ENCODE measurements at places on chromosomes 6 and 20.

DNA sequence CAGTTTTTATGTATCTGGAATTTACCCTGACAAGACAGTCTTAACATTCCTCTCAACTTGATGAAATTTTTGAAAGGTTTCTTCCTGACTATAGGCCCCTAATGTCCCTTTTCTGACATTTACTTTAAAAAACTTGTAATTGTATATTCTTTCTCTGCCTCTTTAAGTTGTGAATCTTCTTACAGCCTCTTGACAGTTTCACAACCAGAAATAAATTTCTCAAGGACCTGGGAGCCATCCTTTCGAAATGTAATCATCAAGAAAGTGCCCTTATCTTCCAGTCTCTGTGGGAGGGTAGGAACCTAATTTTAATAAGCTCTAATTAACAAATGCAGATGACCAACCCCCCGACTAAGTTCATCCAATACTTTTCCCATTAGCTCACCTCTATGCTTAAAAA is 403.6 kb upstream of the GJE1 start:
- DNase-seq: no peak

GRCh38 chr20:18719426-18719825 is 94.2 kb upstream of the SCP2D1 start:
- DNase-seq: no peak

- no peak for DNase-seq
Observed at GRCh38 chr6:147527197-147527596, 18.7 kb downstream of the SAMD5 start.

DNA sequence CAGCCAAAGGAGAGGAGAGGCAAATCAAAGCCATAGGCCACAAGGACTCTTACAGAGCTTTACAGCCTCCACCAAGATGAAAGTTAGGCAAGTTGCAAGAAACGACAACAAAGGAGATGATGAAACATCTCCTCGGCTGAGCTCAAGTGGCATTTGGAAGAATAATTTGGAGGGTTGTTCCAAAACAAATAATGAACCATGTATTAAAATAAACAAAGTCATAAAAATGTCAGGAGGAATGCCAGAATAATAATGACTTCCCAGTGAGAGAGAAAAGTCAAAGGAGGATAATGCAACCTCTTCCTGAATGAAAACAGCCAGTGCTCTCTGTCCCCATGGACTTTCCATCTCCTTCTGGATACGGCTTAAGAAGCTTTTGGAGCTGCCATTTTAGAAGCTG is 371.4 kb upstream of the ID4 start:
- no peak for DNase-seq

- no peak for DNase-seq
Observed at GRCh38 chr6:89045011-89045387, 35.6 kb upstream of the PNRC1 start.

- DNase-seq: no peak
Observed at GRCh38 chr6:131049608-131050007, 13.4 kb downstream of the EPB41L2 start.
